ENCODE measurements at places on chromosomes 6 and 20.

GRCh38 chr20:16806061-16806460 is 57.9 kb downstream of the OTOR start:
- DNase-seq = no peak

DNA sequence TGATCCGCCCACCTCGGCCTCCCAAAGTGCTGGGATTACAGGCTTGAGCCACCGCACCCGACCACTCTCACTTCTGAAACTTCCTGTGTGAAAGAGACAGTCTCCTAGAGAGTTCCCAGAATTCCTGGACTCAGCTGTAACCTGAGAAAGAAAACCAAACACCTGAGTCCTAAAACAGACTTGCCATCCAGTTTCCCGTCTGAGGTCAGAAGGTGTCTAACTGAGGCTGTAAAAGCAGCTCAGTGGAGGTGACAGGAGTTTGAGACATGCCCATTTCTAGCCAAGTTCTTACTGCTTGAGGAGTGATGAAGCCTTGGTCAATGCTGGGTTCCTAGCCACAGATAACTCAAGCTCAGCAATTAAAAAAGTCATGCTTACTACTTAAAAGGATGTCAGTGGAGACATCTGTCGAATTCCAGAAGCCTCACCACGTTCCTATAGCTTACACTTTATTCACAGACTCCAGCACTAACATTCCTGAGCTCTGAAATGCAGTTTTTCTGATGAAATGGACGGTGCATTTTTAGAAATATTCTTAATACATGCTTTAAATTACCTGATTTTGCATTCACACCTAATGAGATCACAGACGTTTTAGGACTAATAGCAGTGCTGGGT is 6.1 kb downstream of the UQCC2 start:
- no peak for DNase-seq

DNA sequence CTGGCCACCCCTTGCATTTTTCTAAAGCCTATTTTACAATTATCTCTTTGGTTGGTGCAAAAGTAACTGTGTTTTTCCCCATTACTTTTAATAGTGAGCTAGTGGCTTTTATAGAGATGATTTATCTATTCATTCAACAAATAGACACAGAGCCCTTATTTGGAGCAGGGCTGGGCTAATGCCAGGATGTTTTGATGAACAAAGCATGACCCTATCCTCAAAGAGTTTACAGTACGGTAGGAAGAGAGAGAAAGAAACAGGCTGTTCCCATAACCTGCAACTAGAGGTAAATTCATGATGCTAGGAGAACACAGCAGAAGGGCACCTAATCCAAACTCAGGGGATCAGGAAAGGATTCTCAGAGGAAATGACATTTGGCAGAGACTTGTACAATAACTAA is 37.3 kb upstream of the UST start:
- no peak for DNase-seq

- no peak for DNase-seq
Measured at GRCh38 chr6:84775751-84776150, 11.4 kb upstream of the TBX18 start.

DNA sequence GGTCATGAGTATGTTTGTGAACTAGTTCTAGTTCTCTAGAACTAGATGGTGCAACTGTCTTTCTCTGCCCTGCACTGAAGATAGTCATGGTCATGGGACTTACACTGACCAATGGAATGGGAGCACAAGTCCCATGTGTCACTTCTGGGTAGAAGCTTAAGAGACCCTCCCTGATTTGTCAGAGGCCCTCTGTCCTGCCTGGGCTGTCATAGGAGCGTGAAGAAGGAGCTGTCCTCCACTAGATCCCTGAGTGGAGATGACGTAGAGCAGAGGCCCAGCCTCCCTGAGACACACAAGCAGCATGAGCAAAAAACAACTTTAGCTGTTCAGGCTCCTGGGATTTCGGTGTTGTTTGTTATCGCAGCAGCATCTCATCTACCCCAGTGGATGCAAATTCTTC is 514.5 kb downstream of the PREX1 start:
- no peak for DNase-seq

DNA sequence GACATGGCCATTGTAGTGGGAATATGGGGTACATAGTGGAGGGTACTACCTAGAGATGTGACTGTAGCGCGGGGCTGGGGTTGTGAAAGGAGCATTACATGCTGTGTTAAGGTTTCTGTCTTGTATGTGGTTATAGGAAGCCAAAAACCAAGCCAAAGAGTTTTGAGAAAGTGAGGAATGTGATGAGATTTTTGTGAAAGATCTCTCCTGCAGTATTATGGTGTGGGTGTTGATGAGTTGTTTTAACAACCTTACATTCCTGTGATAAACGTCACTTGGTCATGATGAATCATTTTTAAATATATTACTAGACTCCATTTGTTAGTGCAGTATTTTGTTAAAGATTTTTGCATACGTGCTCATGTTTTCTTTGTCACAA is 48.9 kb downstream of the ZFAND3 start:
- DNase-seq = no peak

- DNase-seq = no peak
Measured at GRCh38 chr20:13468166-13468565, 170.6 kb downstream of the TASP1 start.

- DNase-seq = no peak
Measured at GRCh38 chr20:54344832-54345231, 130.6 kb upstream of the DOK5 start.

- DNase-seq = no peak
Measured at GRCh38 chr6:52779237-52779636, 16.0 kb upstream of the GSTA2 start.

DNA sequence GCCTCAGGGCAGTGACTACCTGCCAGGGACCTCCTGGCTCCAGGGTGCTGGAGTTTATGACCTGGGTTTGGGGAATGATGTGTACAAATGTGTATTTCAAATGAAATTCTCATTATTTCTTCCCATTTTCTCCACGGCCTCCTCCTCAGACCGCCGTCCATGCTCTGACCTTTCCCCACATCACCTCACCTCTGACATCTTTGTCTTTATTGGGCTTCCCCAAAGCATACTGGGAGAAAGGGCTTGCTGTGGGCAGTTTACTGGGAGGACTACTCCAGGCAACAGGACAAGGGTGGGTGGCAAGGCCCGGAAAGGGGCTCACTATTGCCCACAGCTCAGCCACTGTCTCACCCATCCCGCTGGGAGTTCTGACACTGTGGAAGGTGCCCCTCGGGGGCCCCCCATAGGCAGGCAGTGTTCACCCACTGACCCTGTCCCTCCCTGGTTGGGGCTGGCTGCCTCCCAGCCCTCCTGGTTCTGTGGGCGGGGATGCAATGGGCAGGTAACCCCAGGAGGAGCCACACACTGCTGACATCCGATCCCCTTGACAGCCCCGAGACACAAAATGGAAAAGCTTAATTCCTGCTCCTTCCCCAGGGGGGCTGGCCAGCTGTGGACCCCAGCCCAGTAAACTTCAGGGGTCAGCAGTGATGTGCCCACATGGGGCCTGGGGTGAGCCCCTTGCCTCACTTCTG is 39.8 kb upstream of the CST7 start:
- DNase-seq = no peak

DNA sequence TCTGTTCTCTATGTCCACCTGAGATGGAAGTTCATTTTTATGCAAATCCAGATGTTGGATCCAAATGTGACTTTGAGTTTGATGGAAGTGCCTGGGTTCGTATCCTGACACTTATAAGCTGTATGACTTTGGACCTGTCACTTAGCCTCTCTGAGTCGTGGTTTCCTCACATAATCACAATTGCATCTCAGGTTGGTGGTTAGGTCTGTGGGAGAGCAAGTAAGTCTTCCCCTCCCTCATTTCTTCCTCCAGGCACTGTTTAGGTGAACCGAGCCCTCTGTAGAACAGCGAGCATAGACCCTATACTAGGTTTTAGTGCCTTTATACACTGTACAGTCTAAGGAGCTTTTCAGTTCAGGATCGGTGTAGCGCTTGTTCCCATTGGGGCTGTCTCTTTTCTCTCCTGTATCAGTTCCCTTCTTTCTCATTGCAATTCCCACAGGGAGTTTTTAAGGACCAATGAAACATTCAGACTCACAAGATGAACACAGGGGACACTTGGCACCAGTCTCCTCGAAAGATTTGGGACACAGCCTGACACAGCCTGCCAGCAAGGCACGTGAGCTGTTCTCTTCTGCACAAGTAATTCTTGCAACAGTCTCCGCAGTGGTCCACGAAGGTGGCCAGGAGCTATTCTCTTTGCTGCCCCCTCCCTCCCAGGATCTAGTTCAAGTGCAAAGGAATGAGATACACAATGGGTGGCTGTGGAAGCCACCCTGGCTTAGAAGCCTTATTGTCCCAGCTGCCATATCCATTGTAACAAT is 11.8 kb downstream of the TOX2 start:
- DNase-seq = no peak

GRCh38 chr6:138242987-138243592 is 24.8 kb upstream of the PBOV1 start:
- DNase-seq = no peak

- DNase-seq = no peak
Measured at GRCh38 chr6:104639668-104640067, 220.1 kb downstream of the HACE1 start.

GRCh38 chr6:170279977-170280688 is 10.7 kb downstream of the DLL1 start:
- DNase-seq = no peak

DNA sequence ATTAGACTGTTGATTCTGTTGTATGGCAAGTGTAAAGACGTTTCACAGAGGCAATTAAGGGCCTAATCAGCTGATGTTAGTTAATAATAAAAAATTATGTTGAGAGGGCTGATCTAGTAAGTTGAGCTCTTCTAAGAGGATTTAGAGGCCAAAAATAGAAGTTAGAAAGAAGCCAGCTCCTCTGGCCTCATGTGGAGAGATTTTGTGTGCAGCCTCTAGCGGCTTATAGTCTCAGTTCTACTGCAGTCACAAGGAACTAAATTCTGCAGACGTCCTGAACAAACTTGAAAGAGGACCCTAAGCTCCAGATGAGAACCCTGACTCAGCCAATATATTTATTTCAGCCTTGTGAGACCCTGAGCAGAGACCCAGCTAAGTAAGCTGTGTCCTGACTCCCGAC is 498.6 kb downstream of the BTBD3 start:
- no peak for DNase-seq

GRCh38 chr6:51432481-51432880 is 613.8 kb downstream of the TFAP2B start:
- no peak for DNase-seq

GRCh38 chr20:50449738-50450492 is 60.3 kb upstream of the PTPN1 start:
- no peak for DNase-seq

GRCh38 chr6:129959358-129959930 is 58.9 kb upstream of the L3MBTL3 start:
- DNase-seq = no peak

GRCh38 chr6:23650676-23651075 is 475.3 kb upstream of the NRSN1 start:
- DNase-seq = no peak

- DNase-seq = no peak
Measured at GRCh38 chr6:70843328-70843918, 113.4 kb downstream of the B3GAT2 start.

DNA sequence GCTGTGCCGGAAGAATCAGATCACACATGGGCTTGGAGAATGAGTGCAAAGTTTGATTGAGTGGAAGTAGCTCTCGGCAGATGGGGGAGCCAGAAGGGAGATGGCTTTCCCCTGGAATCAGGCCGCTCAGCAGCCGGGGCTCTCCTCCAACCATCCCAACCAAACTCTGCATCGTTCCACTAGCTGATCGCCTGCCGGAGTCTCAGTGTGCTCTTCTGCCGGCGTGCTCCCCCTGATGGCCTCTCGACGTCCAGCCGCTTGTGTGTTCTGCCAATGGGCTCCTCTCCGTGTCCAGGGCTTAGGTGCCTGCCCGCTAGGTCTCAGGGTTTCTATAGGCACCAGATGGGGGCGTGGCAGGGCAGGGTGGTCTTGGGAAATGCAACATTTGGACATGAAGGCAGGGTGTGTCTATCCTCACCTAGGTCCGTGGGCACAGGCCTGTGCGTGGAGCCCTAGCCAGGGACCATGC is 4.9 kb upstream of the BIRC7 start:
- DNase-seq = no peak

DNA sequence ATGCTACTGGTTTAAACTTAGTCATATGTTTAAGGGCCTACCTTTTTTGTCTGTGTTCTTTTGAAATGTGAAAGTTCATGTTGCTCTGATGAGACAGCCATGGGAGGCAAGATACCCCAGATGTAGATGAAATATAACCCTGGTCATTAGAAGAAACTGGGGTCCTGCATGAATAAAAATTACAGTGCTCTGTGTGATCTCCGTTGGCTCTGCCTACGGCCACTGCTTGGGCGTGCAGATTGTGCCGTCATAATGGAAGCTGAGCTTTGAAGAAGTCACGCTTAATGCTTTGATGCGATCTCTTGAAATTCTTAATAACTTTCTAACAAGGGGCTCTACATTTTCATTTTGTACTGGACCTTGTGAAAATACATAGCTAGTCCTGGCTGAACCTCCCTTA is at the start of gene TAAR2:
TAAR2 (minus strand) TSS at position 101 of the 400 bp plus-strand sequence; CDS start at position 101, 0 bp downstream.
- no peak for DNase-seq

DNA sequence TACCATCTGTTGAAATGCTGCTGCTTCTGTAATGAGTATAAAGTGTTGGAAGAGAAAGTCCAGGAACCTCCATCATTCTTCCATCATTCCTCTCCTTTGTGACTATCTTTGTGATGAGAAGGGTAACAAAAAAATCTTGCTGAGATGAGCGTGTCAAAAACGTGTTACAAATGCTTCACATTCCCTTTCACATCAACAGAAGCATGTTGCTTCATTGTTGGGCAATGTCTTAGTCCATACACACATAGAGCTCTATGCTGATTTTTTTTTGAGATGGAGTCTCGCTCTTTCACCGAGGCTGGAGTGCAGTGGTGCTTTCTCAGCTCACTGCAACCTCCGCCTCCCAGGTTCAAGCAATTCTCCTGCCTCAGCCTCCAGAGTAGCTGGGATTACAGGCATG is 114.1 kb upstream of the ESR1 start:
- DNase-seq = no peak
